ENCODE measurements at places on chromosomes 7 and 10. TPM values are rescaled to one million over a fixed set of nuclear protein-coding genes. Genes with fewer than 3 reads are reported as not detected.

The ATP6V0A4 gene
- total RNA-seq: not detected

The SPDYE5 gene
- total RNA-seq: 0.12 TPM

The TES gene
- 68.8 TPM for total RNA-seq

The ZNHIT1 gene
- total RNA-seq: 49.8 TPM

The FGF8 gene
- total RNA-seq: not detected

The KIF11 gene
- total RNA-seq: 5.2 TPM

The PROSER2 gene
- total RNA-seq: not detected

The GNGT1 gene
- not detected for total RNA-seq

The TRIM50 gene
- total RNA-seq: not detected

The CYP26C1 gene
- total RNA-seq: 0.16 TPM

The SPDYE1 gene
- total RNA-seq: not detected

The CEP41 gene
- total RNA-seq: 16.3 TPM

The PLCE1 gene
- total RNA-seq: 0.61 TPM

The ZNF479 gene
- total RNA-seq: not detected

The COX19 gene
- total RNA-seq: 10.4 TPM

The FGL2 gene
- total RNA-seq: 0.16 TPM

The ANLN gene
- total RNA-seq: 17.0 TPM

The SDK1 gene
- 0.24 TPM for total RNA-seq

The FKBP6 gene
- total RNA-seq: not detected

The STEAP4 gene
- total RNA-seq: 1.8 TPM

The BTBD16 gene
- total RNA-seq: not detected

Measured in hair follicle dermal papilla cell (primary cell).